ENCODE measurements at places on chromosomes 4 and X.

GRCh38 chr4:1255699-1256098, 6.8 kb upstream of the CTBP1 start:
- DNase-seq, result no peak

GRCh38 chrX:10981506-10981905, 129.6 kb upstream of the HCCS start:
- DNase-seq, result no peak

- no peak for DNase-seq
Observed at GRCh38 chr4:152877868-152878267, 58.3 kb upstream of the FHDC1 start.

DNA sequence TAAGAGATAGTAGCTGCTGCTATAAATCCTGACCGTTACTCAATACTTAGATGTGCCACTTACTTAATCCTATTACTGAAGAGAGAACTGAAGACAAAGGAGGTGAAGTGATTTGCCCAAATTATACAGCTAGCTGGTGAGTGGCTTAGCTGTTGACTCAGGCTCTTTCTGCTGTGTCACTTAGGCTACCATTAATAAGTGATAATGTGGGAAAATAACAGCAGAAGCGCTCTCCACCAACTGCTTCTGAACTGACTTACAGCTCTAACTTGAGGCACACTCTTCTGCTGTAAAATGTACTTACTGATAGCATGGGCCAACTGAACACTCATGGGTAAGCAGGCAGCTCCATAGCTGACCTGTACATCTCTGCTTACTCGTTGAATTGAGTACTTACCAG, 7.5 kb upstream of the KLHL5 start:
- no peak for DNase-seq

GRCh38 chr4:81826817-81827424, 355.2 kb upstream of the RASGEF1B start:
- no peak for DNase-seq

- no peak for DNase-seq
Observed at GRCh38 chr4:136935871-136936270, 596.4 kb downstream of the PCDH18 start.

GRCh38 chr4:108933046-108933445, 170.2 kb upstream of the ETNPPL start:
- no peak for DNase-seq

DNA sequence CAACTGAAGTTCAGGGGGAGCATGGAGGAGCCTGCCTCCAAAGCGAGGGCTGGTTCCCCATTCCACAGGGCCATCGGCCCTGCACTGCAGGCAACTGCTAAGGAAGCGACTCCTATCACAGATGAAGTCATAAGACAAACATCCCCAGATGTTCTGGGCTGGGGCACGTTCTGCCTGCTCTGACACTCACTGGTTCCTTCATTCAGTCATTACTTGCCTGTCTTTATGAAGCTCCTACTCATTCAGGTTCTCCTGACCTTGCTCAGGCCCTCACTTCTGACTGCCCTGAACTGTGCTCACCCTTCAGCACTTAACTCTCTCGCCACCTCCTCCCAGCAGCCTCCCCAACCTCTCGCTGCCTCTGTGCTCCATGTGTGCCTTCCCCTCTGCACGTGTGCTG, 2.5 kb upstream of the SLC2A9 start:
- DNase-seq, result no peak

DNA sequence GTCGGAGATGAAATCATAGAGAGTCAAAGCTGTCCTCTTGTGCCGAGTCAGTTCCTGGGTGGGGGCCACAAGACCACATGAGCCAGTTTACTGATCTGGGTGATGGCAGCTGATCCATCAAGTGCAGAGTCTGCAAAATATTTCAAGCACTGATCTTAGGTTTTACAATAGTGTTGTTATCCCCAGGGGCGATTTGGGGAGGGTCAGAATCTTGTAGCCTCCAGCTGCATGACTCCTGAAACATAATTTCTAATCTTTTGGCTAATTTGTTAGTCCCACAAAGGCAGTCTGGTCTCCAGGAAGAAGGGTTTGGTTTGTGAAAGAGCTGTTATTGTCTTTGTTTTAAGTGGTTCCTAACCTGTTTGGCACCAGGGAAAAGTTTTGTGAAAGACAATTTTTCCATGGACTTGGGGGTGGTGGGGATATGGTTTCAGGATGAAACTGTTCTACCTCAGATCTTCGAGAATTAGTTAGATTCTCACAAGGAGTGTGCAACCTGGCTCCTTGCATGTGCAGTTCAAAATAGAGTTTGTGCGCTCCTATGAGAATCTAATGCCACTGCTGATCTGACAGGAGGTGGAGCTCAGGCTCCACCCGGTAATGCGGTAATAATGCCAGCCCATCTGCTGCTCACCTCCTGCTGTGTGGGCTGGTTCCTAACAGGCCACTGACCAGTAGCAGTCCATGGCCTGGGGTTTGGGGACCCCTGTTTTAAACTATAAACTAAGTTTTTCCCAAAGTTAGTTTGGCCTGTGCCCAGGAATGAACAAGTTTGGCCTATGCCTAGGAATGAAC, 29.2 kb downstream of the METAP1 start:
- no peak for DNase-seq

GRCh38 chrX:47539860-47540259, 21.1 kb upstream of the ARAF start:
- DNase-seq, result no peak

GRCh38 chr4:103307453-103308247, 109.5 kb upstream of the CENPE start:
- peak; percentile 15 for DNase-seq

DNA sequence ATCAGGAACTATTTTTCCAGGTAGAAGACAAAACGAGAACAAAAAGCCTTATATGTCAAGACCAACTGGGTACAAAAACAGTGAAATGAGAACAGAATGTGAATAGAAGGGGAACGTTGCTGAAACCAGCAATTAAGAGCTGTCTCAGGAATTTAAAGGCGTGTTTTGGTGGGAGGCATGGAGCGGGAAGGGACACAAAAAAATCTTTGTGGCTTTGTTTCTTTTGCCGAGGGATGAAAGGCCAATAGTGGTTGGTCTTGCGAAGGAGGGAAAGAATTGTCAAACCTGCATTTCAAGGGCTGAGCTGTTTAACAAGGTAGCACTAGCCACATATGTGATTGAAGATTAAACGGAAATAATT, 103.8 kb downstream of the USP46 start:
- DNase-seq, result no peak

GRCh38 chrX:144627947-144628346, 619.4 kb upstream of the SPANXN1 start:
- DNase-seq, result no peak

DNA sequence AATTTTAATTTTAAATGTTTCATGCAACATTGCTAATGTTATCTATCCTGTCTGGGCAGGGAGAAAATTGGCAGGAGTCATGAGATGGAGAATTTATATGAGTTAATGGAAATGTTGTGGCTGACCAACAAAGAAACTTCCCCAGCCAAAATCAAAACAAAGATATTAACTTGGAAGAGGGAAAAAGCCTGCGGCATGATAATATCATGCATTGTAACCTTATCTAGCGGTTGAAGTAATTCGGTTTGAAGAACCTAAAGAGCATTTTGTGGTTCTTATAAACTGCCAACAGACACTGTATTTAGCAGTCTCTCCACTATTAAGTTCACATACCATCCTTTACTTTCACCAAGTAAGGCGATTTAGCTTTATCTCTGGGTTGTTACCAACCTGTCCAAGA, 42.3 kb downstream of the DKK2 start:
- DNase-seq, result no peak

DNA sequence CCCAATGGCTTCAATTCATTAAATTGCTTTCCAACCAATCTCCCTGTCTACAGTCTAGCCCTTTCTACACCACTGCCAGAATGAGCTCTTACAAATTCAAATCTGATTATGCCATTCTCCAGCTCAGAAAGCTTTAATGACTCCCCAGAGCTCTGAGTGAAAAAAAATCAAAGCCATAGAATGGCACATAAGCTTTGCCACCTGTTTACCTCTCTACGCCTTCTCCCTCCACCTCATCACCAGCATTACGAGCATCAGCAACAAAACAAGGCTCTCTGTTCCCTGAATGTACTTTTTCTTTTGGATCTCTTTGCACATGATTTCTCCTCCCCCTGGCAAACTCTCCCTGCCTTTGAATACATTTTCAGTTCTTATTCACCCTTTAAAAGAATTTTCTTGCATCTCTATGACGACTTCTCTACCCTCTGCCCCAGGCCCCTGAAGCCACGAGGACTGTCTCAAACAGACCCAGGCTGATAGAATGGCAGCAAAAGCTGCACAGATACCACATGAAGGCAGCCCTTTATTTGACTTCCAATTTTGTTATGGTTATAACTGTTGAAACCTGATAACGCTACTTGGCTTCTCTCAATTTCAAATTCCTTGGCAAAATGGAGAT, 516.0 kb downstream of the PCDH7 start:
- DNase-seq, result no peak

GRCh38 chr4:43282534-43282933, 390.0 kb downstream of the GRXCR1 start:
- DNase-seq, result no peak

DNA sequence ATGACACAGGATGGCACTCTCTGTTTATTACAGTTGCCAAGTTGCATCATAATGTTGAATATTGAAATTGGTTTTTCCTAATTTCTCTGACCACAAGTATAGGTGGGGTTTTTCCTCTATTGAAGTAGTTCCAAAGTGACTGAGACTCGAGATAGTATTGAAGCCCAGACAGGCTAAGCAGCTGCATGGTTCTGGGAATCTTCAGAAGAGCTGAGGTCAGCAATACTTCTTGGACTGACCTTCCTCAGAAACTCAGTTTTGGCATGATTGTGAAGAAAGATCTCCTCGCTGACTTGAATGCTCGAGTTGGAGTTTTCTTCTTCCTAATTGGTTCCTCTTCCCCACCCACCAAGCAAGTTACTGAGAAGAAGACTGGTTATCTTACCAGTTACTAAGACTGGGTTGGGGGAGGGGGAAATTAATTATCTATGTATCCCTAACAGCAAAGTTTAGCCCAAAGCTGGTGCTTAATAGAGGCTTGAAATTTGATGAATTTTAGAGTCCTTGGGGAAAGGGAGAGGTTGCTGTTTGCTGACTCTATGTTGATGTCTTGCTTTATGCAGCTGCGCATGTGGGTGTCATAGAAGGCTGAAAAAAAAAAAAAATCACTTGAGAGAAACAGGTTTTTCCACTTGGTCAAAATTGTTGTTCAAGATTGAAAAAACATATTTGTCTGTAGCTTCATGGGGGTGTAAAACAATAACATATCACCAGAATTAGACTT, 91.1 kb downstream of the P2RY10 start:
- no peak for DNase-seq

DNA sequence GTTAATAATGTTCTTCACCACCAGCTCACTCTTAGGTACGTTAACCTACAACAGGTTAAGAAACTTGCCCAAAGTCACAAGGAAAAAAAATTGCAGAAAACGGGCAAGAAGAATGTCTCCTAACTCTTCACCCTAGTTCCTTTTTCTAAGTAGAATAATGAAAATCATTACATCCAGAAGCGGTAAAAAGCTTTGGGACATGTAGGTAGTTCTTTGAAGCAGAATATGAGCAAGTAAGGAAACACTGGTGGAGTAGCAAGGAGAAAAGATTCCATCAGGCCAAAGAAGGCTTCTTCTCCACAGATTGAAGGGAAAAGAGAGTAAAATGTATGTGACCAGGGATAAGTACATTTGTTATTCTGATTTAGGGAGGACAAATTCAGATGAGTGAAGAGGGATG, 4.1 kb downstream of the CAMK2D start:
- DNase-seq, result no peak

GRCh38 chr4:83267121-83267829, 17.3 kb downstream of the COQ2 start:
- DNase-seq, result no peak

DNA sequence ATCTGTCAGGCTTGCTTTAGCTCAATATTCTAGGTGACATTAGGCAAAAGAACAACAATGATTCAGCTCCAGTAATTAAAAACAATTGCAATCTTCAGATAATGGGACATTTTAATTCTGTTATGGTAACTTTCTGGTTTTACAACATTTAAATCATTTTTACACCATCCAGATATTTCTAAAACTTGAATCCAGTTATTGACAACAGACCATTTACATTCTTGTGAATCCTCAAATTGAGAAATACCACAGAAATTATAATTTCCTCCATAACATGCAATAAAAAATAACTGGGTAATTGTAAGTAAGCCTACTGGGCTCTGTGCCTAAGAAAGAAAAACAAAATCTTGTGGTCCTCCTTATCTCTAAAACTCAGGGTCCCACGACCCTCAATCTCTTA, 195.0 kb upstream of the S100G start:
- DNase-seq, result no peak

- peak; percentile 20 for DNase-seq
Observed at GRCh38 chrX:69137371-69138117, 27.7 kb downstream of the PJA1 start.

GRCh38 chr4:185880571-185880970, 68.6 kb upstream of the SORBS2 start:
- DNase-seq, result no peak

GRCh38 chrX:8668813-8669212, 63.1 kb downstream of the ANOS1 start:
- peak; percentile 24 for DNase-seq

- DNase-seq, result no peak
Observed at GRCh38 chr4:8911316-8912088, 39.9 kb upstream of the HMX1 start.

- DNase-seq, result no peak
Observed at GRCh38 chr4:6884341-6884870, 25.2 kb upstream of the TBC1D14 start.

GRCh38 chr4:56051710-56052075, 102.9 kb downstream of the CEP135 start:
- no peak for DNase-seq

DNA sequence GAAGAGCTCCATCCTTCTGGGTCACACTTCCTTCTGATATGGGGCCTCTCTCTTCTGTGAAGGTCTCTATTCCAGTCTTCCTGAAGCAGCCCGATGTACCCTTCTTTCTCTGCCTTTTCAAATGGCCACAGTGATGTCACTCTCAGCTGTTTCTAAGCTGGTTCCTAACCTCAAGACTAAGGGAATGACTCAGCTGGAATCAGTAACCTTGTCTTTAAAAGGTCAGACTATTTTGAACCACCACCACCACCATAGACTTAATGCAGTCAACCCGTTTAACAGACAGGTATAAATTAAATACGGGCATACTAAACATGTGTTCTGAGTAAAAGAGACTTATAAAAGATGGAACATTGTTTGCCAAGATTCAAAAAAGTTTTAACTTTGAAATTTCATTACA, 121.0 kb downstream of the PPA2 start:
- no peak for DNase-seq

GRCh38 chr4:6472387-6473263, at the start of gene PPP2R2C:
Gene PPP2R2C (minus strand): TSS chr4:6472614. CDS start chr4:6472229, 385 bp downstream.
- DNase-seq, result peak; percentile 65

Data from nephron progenitor cell (in vitro differentiated cells).